Stimulated activated CD4-positive, alpha-beta T cell treated with anti-CD3 and anti-CD28 coated beads, TNF-alpha, amount 100 ng/mL, for 1 hour (primary cell): ENCODE measurements at places on chromosomes 12 and 14.
A peak's percentile ranks its signal among the peaks of the same experiment; 100 is the strongest.

DNA sequence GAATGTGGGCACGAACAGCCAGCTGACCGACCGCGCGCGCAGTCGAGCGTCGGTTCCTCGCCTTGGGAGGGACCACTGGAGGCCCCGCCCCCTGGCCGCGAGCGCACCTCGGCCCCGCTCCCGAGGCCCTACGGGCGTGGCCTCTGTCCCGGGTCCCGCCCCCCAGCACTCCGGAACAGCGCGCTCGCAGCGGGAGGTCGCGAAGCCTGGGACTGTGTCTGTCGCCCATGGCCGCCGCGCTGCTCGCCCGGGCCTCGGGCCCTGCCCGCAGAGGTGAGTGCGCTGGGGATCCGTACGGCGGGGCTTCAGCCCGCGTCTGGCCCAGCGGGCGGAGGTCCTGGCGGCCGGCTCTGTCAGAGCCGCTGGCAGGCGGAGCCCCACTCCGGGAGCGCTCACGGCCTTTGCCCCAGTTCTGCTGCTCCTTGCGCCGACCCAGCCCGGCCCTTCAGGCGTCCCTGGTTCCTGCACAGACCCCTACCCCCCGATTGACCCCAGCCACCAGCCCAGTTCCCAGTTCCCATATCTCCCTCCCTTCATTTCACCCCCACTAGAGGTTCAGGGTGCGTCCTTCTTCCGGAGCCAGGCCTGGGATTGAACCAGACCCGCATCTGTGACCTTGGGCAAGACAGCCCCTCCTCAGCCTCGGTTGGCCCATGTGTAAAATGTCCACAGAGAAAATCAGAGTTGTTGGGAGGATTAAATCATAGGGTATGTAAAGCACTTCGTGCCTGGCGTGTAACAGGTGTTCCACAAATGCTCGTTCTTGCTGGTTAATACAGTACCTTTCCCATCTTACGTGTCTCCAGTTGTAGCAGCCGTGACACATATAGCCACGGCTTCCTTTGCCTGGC is at the start of gene ACADS:
Gene ACADS (plus strand): TSS at position 168 of the 851 bp plus-strand sequence. CDS start 60 bp downstream, at position 228.
- DNase-seq: peak; percentile 89

DNA sequence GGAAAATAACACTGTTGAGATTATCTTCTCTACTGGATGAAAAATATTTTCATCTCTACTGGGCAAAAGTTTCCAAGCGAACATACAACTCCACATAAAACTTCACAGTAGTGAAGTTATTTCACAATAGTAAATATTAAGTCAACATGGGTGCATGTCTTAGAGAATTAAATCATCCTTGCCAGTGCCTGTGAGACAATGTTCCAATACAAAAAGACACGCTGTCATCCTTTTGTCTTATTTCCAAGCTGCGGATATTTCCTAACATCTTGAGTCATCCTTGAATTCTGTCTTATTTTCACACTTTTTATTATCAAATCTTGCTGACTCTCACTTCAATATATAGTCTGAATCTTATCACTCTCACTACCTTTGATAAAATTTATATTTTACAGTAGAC is 142.9 kb upstream of the KITLG start:
- DNase-seq: no peak

- no peak for DNase-seq
Measured at GRCh38 chr12:56062996-56063395, 17.0 kb upstream of the ERBB3 start.

DNA sequence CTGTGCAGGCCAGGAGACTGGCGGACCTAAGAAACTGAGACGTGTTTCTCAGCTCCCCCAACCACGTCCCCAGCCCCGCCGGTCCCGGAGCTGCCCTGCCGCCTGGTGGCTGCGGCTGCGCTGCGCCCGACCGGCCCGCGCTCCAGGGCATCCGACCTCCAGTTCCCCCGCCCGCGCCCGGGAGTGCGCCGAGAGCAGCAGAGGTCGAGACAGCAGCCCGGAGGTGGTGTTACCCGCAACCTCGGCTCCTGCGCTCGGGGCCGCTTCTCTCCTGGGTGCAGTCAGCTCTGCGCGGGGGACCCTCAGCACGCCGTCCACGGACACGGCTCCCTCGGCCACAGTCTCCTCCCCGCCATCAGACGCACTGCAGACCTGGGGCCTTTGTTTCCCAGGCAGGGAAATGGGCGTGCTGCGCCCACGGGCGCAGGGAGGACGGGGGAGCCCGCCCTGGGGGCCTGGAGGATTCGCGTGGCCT is 21.6 kb upstream of the GPR132 start:
- DNase-seq: peak; percentile 64

GRCh38 chr14:75318353-75318752 is 39.7 kb downstream of the FOS start:
- DNase-seq: no peak
